ENCODE measurements at places on chromosomes 3 and 15.
A peak's percentile ranks its signal among the peaks of the same experiment; 100 is the strongest.

DNA sequence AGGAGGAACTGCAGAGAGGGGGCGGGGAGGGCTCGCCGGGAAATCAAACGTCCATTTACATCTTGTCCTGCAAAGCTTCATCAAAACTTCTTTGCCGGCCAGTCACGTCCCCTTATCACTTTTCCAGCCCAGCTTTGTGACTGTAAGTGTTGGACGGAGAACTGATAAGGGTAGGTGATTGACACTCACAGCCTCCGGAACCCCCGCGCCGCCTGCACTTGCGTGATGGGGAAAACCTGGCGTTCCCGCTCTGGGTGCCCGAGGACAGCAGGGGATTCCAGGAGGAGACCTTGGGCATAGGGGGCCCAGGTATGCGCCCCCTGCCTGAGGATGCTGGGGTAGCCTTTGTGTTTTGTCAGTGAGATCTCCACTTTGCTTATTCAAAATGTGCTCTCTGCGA lies 72.8 kb upstream of the ANKRD34C start:
- no peak for DNase-seq

- no peak for DNase-seq
These were observed 1371.6 kb downstream of the NSUN3 start for GRCh38 chr3:95434491-95434890.

DNA sequence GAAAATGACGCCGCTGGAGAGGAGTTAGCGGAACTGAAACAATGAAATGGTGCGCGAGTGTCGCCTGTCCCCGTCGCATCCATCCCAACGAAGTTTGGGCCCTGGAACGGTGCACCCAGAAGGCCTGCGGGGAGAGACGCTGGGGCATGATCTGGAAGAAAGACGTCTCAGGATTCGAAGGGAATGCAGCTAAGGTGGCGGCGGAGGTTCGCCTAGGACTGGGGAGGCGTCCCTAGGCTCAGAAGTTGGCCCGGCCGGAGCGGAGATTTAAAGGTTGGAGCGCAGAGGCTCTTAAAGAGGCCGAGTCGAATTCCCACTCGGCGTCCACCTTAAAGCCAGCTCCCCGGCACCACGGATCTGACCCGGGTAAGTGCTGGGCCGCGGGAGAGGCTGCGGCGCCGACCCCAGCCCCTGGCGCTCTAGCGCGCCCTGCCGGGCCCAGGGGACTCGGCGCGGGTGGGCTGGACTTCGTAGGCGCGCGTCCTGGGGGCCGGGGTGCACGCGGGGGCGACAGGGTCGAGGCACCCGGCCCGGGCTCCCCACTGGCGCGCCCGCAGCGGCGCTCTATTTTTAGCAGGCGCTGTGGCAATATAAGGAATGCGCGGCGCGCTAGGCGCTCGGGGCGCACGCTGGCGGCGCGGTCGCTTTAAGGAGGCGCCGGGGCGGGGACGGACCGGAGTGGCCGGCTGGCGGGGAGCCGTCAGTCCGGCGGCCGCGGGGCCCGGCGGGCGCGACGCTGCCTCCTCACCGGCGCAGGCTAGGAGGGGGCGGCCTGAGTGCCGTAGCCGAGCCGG lies at the start of gene MRAS:
Gene MRAS (plus strand): TSS at position 620 of the 794 bp plus-strand sequence. CDS start 24,305 bp downstream, outside the sequence.
- DNase-seq, result no peak

- peak; percentile 52 for DNase-seq
These were observed 559.8 kb upstream of the CBLB start for GRCh38 chr3:106428565-106428994.

DNA sequence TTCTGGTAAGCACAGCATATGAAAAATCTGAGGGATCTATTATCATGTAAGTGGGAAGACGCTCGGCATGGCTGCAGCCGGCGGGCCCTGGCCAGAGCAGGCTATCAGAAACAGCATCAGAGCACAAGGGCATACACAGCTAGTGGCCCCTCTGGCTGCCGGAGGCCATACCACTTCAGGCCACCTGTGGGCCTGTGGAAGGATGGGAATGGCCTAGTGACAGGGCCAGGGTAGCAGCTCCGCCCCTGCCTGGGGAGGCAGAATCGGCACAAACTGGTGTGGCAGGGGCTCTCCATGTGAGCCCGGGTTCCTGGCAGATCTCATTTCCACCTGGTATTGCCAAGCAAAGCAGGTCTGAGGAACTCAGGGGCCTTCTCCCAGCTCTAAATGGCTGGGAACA lies 46.4 kb downstream of the SH3BP5 start:
- DNase-seq, result no peak

GRCh38 chr15:93882141-93882540 lies 349.2 kb upstream of the MCTP2 start:
- DNase-seq, result no peak

GRCh38 chr15:36964626-36965025 lies 135.7 kb downstream of the MEIS2 start:
- DNase-seq, result no peak

DNA sequence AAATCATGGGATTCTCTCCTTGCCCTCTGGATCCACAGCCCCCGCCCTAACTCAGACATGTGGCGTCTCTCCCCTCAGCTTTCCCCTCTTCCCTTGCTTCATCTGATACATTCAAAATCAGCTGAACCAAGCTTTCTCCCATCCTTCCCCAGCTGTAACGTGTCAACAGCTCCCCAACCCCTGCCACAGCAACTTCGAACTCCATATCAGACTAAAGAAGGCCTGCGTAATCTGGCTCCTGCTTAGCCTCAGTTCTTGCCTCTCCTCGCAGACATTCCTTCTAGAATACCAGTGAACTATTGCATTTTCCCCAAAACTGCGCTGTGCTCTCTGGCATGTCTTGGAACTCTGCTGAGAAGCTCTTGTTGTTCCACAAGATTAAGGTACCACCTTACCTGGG lies 18.3 kb downstream of the B4GALT4 start:
- DNase-seq, result no peak

DNA sequence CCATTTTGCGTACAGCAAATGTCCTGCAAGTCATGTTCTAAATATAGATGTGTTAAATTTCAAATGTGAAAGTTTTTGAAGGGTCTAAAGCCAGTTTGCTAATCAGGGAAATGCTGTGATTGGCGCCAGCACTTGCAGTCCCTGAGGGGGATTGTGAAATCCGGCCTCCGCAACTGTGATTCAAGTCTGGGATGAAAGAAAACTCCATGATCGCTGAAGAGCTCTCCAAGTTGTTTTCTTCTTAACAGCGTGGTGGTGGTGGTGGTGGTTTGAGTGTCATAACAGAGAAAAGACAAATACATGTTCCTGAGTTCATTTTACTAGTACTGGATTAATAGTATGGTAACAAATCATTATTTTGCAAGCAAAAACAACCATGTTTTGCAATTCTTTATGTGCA lies 51.8 kb downstream of the MITF start:
- no peak for DNase-seq

- no peak for DNase-seq
These were observed 332.3 kb upstream of the EPHA3 start for GRCh38 chr3:88775026-88775690.

- no peak for DNase-seq
These were observed 66.9 kb downstream of the NMNAT3 start for GRCh38 chr3:139610886-139611285.

GRCh38 chr3:119013951-119014350 lies 20.7 kb downstream of the IGSF11 start:
- DNase-seq, result no peak
